ENCODE measurements at places on chromosomes 12 and 14. TPM values are rescaled to one million over a fixed set of nuclear protein-coding genes. Genes with fewer than 3 reads are reported as not detected.

Gene KLRK1
- total RNA-seq, result not detected

Gene PCED1B
- 0.66 TPM for total RNA-seq

Gene GDF11
- 3.2 TPM for total RNA-seq

Gene CRACR2A
- total RNA-seq, result 2.1 TPM

Gene GNB3
- total RNA-seq, result 1.6 TPM

Gene SLCO1B1
- not detected for total RNA-seq

Gene PLEKHG7
- total RNA-seq, result not detected

Gene RHOJ
- 19.0 TPM for total RNA-seq

Gene DNAJC22
- 4.9 TPM for total RNA-seq
